GM13976 (cell line): ENCODE measurements at places on chromosomes 2 and 18.

DNA sequence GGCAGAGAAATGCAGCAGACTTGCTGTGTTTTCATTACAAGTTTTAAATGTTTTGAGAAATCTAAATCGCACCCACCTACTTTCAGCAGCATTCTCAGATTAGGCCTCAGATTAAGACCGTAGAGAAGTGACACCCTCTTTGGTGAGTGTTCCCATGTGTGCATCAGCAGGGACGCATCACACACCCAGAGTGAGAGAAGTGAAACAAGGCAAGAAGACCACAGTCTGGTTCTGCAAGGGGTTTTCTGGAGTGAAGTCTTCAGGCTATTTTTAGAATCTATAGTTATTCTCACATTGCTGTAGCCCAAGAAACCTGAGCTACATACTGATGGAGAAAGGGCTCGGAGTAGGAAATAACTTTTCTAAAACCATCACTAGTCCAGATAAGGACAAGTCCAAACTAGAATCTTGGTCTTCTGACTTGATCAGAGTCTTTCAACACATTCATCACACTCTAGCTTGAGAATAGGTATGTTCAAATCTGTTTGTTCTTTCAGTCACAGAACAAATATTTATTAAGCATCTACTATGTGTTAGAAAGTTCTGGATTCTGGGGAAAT lies 1216.6 kb upstream of the PIK3C3 start:
- DNase-seq: peak; percentile 7

DNA sequence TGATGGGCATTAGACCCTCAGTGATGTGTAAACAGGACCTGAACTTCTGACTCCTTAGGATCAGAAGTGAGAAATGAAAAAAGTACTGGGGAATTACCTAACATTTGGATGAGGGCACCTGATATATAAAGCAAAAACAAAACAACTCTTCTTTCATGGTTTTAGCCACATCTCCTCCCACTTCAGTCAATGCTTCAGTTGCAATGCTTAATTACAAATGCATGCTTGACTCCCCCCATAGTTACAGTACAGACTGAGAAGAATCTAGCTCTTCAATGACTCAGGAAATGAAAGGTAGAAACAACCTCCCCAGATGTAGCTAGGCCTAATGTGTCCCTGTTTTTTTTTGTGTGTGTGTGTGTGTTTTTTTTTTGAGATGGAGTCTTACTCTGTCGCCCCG lies 276.8 kb upstream of the POU3F3 start:
- DNase-seq: no peak

- no peak for DNase-seq
These were observed 159.9 kb downstream of the PRPF40A start for GRCh38 chr2:152557273-152557888.

- no peak for DNase-seq
These were observed 31.8 kb upstream of the MTX2 start for GRCh38 chr2:176237456-176237855.

GRCh38 chr2:121976926-121977325 lies 221.5 kb downstream of the TSN start:
- no peak for DNase-seq

DNA sequence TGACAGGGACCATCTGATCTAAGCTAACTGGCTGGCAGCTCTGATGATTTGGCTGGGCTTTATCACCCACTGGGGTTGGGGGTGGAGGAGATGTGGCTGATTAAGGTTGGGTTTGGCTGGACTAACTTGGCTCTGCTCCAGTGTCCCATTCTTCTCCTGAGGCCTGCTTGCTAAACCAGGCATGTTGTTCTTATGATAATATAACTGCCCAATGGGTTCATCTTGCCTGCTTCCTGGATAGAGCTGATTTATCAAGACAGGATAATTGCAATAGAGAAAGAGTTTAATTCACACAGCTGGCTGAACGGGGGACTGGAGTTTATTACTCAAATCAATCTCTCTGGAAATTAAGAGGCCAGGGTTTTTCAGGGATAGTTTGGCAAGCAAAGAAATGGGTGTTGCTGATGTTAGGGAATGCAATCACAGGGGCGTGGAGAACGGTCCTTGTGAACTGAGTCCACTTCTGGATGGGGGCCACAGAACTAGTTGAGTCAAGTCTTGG lies 150.4 kb downstream of the PTH2R start:
- no peak for DNase-seq

DNA sequence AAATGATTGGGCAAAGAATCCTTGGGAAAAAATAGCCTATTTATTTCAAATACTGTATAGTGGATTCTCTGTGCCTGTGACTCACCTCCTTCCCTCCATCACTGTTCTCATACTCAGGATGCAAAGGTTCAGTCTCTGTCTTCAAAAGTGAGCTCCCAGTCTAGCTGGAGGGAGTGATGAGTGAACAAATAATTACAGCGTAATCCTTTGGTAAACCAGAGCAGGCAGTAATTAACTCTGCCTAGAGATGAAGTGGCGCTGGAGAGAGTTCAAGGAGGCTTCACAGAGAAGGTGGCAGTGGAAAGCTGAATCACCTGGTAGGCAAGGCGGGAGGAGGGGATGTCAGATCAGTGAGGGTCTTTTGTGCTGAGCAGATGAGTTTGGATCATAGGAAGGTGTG lies 6.5 kb downstream of the DGUOK start:
- DNase-seq: no peak

- DNase-seq: no peak
These were observed 32.6 kb upstream of the KCMF1 start for GRCh38 chr2:84938194-84938879.

DNA sequence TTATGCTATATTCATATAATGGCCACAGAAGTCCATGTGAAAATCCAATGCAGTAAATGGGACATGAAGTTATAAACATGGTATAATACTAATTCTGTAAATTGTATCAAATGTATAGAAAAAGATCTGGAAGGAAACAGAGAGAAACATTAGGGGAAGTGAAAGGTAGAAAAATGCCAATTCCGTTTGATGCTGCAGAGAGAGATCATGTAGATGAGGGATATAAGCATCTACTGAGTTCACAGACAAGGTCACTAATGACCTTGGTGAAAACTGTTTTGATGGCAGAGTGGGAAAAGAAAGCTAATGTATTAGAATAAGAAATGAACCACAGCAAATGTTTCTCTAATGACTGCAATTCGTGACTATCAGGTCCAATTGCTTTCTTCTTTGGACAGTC lies 56.0 kb downstream of the BARD1 start:
- no peak for DNase-seq

GRCh38 chr2:24009680-24010476 lies at the start of gene MFSD2B:
Gene MFSD2B, plus strand, starts transcription at chr2:24010085. Its CDS starts 12 bp downstream, at chr2:24010097.
- peak; percentile 64 for DNase-seq

- DNase-seq: no peak
These were observed 121.4 kb upstream of the COL3A1 start for GRCh38 chr2:188852772-188853171.

DNA sequence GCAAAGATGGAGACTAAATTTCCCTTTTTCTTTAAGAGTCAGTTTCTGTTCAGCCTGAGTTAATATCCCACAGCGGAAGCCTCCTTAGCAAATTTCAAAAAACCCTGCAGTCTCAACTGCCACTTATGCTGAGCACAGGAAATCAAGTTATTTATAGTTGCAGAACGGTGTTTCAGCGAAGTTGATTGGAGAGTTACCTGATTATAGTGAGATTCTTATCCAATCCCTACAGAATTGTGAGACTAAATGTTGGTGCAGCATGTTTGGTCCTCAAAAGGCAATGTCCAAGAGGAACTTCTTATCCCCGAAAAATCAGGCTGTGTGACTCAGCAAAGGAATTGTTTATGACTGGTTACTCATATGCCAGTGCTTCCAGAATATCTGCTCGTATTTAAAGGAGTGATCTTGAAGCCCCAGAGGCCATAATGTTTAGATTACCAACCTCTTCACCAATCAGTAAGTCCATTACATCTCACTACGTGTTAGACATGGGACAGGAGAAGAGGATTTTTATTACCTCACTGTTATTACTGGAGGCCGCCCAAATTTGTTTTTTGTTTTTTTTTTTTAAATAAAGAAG lies 67.9 kb downstream of the LRRFIP1 start:
- no peak for DNase-seq

- no peak for DNase-seq
These were observed 122.8 kb upstream of the UXS1 start for GRCh38 chr2:106316915-106317314.

DNA sequence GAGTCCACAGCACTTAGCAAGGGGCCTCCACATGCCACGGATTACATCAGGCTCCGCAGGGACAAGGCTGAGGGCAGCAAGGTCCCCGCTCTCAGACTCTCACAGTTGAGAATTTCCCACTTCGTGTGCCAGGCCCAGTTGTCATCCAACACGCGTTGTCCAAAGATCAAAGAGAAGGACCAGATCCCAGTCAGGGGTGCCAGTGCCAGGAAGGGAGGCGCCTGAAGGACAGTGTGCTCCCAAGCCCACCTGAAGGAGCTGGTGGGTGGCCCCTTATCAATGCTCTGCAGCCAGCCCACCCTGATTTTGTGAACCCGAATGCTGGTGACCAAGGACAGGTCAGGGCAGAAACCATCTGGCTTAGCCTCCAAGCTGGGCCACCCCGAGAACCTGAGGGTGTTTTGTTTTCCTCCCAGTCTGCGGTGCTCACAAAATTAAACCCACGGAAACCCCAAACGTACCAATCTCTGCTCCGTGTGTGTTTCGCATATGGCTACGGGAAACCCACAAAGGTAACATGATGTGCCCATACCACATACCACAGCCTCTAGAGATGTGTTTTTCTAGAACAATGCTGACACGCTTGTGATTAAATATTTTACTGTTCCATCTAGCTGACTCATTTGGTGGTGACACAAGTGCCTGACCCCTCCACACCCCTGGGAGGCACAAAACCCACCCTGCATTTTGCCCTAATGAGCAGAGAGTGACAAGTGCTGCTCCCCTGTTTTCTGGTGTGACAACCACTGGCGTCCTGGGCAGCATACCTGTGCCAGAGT lies 24.5 kb downstream of the CRACDL start:
- no peak for DNase-seq

DNA sequence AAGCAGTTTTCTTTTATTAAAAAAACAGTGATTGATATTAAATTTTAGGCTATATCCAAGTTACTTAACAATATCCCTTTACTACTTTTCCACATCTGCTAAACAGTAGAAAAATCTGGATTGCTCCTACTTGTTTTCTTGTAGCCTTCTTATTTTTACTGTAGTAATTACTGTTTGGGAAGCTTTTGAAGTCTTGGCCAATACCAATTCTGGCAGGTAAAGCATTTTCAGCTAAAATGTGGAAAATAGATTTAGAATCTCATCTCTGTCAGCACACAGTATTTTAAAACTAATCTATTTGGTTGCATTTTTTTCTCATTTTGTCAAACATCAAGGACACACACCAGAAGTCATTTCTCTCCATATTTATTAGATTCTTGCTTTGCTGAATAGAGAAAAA lies 1485.7 kb upstream of the PIK3C3 start:
- DNase-seq: no peak

DNA sequence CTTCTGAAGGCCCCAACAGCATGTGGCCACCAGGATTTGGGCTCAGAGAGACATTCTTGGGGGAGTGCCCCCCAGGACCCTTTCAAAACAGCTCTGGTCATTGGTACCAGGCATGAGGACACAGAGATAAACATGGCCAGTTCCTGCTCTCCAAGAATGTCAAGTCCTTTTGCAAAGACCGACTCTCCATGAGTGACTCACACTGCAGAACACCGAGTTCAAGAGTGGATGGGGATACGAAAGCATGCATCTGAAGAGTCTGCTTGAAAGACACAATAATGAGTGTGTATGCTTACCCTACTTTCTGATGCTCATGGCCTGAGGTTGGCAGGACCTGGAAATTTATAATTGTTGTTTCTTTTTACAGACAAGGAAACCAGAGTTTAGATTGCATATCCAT lies 450.6 kb downstream of the TSN start:
- no peak for DNase-seq

DNA sequence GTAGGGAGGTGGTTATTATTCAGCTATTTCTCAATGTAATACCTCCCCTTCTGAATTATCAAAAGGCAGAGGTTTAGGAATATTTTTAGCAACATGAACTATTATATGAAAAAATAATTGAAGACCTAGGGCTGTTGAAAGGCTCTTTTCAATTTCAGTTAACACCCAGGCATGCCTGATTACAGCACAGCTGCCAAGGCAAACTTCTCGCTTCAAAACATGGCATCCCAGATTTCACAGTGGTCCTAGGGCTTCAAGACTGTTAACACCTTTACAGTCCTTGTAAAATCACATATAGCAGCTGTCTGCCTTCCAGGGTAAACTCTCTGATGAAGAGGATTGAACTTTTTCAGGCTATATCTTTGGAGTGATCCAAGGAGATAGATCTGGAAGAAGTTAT lies 23.2 kb downstream of the CTLA4 start:
- DNase-seq: no peak

DNA sequence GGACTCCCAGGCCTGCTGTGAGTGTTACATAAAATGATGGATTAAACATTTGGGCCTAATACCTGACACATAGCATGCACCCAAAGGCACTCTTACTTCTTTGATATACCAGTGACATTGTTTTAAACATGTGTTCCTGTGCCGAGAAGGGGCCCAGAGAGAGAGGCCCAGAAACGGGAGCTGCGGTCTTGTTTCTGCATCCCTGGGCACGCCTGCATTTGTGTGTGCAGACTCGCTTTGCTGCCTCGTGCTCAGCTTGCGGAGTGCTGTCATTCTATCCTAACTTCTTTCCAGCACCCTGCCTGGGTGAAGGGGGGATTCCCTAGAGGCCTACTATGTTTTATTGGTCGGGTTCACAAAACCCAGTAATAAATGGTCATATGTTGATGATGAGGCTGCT lies 666.2 kb upstream of the HS6ST1 start:
- DNase-seq: no peak

DNA sequence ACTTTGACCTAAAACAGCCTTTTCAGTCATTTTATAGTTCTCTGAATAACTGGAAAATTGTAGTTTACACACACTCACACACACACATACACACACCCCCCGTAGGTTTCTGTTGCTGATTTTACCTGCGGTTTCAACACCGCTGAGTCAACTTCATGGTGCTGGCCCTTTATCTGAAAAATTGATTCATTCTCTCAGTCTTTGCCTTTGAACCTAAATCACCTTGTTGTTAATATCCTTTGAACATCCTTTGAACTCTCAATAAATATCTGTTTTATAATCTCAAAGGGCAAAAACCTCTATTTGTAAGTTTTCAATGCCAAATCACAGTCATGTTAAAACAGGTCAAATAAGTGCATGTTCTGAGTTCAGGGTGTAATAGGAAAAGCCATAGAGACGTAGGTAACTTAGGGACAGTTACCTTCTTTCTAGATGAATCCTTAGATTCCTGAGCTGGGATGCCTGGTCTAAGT lies 109.0 kb upstream of the BZW1 start:
- no peak for DNase-seq

DNA sequence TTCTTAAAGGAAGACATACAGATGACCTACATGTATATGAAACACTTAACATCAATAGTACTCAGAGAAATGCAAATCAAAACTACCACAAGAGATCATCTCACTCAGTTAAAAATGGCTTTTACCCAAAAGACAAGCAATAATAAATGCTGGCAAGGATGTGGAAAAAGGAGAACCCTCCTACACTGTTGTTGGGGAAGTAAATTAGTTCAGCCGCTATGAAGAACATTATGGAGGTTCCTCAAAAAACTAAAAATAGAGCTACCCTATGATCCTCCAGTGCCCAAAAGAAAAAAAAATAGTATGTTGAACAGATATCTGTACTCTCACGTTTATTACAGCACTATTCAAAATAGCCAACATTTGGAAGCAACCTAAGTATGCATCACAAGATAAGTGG lies 1579.4 kb upstream of the TMEFF2 start:
- DNase-seq: no peak
